CD4-positive, alpha-beta T cell treated with Interleukin-6 at 100 ng/mL for 8 hours (primary cell): ENCODE measurements at places on chromosomes 3 and 15.

DNA sequence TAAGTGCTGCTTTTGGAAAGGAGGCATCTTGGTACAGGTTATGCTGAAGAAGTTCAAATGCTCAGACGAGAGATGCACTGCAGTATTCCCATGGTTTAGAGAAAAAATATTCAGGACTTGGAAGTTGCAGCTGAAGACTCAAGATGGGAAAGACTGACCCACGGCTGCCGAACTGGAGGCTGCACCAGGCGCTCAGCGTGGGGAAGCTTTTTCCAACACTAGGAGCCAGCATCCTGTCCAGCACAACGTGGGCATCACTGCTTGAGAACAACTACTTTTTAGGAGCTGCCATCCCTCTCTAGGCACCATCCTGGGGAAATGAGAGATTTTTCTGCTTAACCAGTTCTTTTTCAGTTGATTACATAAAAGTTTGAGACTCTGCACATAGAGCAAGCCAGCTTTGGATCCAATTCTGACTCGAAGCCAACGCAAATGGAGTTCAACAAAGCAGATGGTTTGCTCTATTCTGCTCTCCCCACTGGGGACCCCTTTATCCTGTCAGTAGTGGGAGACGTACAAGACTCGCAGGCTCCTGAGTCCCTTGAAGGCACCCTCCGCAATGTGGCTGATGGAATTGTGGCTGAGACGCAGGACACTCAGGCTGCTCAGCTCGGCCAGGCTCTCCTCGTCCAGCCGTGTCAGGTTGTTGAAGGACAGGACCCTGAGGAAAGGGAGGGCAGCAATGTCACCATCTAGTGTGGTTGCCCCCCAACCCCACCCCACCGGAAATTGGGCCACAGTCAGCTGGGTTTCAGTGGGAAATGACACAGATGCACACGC is 93.8 kb downstream of the LRIG1 start:
- DNase-seq = no peak

- no peak for DNase-seq
These were observed 295.0 kb upstream of the KCNH8 start for GRCh38 chr3:18853269-18853668.

GRCh38 chr3:134134240-134134639 is 104.5 kb upstream of the SLCO2A1 start:
- DNase-seq = no peak

DNA sequence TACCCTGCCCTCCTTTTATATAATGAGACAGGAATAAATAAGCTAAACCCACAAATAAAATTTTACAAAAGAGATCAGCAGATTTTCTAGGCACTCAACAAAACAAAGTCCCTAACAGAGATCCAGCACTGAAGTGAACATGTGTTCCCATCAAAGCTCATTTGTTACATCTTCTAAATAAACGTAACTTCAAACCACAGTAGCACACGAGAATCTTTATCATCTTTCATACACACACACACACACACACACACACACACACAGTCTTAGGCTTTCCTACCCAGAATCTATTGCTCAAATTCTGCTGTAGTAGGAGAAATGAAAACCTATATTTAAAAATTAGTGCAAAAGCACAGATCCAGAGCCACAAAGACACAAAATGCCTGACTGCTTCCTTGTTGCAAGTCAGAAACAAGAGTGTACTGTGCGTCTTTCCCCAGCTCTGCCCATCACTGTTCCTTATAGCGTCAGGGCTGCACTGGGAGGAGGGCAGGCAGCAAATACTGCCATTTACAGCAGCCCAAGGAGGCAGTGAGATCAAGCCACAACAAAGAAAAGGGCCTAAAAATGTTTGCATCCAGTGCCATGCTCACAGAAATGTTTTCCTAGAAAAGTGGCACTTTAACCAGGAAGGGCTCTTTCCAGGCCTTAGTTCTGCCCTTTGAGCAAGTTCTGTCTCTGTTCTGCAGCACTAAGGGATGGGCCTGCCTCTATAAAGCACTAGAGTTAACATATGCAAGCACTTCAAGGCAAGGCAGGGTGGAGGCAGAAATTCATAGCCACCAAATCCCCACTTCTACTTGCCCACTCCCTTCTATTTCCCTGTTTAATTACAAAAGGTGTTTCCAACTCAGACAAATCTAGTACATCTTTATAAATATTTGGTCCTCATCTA is 6.0 kb downstream of the IP6K1 start:
- DNase-seq = no peak

GRCh38 chr3:4061783-4062360 is 241.3 kb upstream of the SETMAR start:
- no peak for DNase-seq

- no peak for DNase-seq
These were observed 223.1 kb downstream of the RPLP1 start for GRCh38 chr15:69675731-69676130.

- DNase-seq = peak; percentile 25
These were observed 5.3 kb downstream of the TUBGCP4 start for GRCh38 chr15:43376017-43376705.

- DNase-seq = no peak
These were observed 34.4 kb downstream of the CASR start for GRCh38 chr3:122217901-122218300.

GRCh38 chr3:126371096-126371705 is 14.0 kb upstream of the KLF15 start:
- no peak for DNase-seq

DNA sequence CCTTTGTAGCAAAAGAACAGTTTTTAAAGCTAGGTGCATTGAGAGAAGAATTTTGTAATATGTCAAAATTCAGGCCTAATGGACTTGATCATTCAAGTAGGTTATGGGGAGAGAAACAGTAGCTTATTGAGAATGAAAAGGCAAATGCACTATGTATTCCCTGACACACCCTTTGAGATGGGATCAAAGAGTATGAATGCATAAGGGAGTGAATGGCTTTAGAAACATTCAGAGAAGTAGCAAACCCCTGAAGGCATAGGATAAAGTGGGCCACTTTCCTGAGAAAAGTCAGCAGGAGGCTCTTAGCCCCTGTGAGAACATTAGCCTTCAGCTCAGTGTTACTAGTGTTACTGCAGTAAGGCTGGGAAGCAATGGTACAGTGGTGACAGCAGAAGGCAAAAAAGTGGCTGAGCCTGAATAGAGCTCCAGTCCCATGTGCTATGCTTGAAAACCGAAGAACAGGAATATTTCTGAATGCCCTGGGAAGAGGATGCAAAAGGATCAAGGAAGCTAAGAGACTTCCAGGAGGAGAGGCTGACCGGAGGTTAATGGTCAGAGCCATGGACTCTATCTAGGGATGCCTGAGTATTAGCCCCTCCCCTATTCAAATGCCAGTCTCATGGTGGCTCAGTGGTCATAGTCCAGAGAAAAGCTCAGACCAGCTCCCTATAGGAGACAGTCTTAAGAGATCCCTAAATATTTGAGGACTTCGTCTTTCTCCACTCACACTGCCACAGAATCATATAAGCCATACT is 218.2 kb upstream of the SGO1 start:
- DNase-seq = no peak

DNA sequence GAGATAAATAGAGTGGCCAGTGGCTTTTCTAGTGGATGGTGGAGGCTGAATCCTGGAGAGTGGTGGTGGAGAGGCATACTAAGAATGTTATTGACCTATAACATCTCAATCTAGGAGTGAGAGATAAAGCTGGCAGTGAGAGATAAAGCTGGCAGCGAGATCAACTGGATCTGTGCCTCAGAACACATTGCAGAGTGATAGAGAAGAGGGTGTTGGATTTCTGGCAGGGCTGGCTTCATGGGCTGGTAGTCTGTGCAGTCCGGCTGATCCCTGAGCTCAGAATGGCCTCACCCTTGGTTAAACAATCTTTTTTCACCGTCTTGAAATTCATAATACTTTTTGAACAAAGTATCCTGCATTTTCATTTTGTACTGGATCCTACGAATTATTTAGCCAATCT is 221.2 kb downstream of the NLGN1 start:
- no peak for DNase-seq

DNA sequence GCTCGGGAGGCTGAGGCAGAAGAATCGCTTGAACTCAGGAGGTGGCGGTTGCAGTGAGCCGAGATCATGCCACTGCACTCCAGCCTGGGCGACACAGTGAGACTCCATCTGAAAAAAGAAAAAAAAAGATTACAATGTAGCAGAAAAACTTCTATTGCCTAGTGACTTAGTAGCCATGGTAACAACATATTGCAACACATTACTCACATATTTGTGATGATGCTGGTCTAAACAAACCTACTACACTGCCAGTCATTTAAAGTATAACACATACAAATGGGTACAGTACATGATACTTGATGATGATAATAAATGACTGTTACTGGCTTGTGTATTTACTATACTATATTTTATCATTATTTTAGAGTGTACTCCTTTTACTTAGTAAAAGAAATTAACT is 125.6 kb downstream of the PLOD2 start:
- DNase-seq = no peak

DNA sequence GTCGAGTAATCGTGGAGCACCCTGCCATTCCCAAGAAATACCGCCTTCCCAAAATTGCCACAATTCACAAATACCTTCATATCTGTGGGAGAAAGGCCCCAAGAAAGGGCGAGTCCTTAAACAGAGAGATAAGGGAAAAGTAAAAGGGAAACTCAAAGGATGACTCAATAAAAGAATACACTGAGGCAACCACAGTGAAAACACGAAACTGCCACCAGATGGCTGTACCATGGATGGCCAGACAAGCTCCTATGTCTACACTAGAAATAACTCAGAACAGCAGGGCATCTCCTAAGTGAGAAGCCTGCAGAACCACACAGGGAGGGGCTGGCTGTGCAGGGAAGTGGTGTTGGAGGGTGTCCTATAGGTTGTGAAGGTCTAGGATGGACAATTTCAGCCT is 25.0 kb downstream of the SRGAP3 start:
- DNase-seq = no peak

GRCh38 chr3:187072102-187072501 is 67.2 kb downstream of the RPL39L start:
- DNase-seq = no peak

GRCh38 chr15:26877831-26878230 is 11.0 kb downstream of the GABRA5 start:
- no peak for DNase-seq

DNA sequence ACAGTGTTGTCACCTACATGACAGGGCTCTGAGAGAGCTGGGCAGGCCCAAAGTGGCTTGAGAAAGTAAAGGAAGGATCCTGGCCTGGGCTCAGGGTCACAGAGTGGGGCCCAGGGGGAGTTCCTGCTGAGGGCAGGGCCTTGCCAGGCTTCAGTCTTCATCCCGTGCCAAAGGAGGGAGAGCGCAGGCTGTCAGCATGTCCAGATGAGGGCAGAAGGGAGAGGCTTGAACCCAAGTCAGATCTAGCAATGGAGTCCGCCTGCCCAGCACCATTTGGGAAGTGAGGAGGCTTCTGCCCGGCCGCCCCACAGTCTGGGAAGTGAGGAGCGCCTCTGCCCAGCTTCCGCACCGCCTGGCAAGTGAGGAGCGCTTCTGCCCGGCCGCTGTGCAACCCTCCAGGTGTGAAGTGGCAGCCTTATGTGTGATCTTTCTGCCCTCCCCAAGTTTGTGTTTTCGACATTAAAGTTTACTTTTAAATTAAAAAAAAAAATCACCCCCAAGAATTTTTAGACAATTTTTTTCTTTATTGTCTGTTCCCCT is 303.6 kb upstream of the PROK2 start:
- DNase-seq = no peak

GRCh38 chr15:38017721-38018120 is 83.3 kb downstream of the TMCO5A start:
- DNase-seq = no peak

GRCh38 chr15:55277116-55277564 is 12.5 kb downstream of the RAB27A start:
- DNase-seq = peak; percentile 59

GRCh38 chr3:194254040-194254439 is 97.1 kb downstream of the CPN2 start:
- DNase-seq = no peak

DNA sequence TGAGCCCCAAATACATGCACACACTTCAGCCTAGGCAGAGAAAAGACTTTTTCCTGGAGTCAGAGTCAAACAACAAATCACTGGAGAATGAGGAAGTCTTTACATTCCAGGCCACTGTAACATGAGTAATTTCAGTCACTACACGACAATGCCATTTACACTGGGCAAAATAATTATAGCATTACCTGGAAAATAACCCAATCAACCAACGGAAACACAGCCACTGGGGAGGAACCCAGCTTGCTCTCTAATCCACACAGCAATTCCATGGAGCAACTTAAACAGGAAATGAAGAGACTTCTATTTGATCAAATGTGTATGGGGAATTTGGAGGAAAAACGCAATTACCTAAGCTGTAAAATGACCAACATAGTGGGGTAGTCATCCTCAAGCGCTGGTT is 15.2 kb downstream of the FSTL1 start:
- DNase-seq = no peak

DNA sequence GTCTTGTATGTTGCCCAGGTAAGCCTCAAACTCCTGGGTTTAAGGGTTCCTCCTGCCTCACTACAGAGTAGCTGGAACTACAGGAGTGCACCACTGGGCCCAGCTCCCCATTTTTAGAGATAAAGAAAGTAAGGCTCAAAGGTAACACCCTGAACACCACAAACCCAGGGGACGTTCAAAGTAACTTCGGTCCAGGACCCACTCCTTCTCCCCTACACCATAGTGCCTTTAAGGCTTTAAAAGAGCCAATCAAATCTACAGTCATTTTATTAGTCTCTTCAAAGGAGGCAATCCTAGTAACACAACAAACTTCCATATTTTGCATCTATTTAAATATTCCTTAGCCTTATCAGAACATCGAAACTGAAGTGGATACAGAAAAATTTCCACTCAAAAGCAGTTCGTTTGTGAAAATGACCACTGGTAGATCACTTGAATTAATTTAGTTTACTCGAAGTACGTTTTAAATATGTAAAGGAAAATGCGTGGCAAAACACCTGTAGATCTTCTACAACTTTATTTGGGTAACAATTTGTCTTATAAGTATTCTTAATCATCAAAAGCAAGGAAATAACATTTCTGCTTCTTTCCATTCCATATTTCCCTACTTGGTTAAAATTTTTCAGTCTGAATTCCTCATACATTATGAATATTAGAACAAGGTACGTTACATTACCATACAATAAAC is 1.8 kb downstream of the STAG1 start:
- peak; percentile 11 for DNase-seq

GRCh38 chr15:68618394-68618793 is 39.6 kb downstream of the CORO2B start:
- DNase-seq = no peak

GRCh38 chr3:197165890-197166289 is 132.5 kb downstream of the DLG1 start:
- no peak for DNase-seq

- DNase-seq = no peak
These were observed 96.9 kb upstream of the TBL1XR1 start for GRCh38 chr3:177294221-177294620.

- DNase-seq = no peak
These were observed 1.7 kb upstream of the NME9 start for GRCh38 chr3:138331143-138331894.

- no peak for DNase-seq
These were observed 39.7 kb downstream of the ABTB1 start for GRCh38 chr3:127712461-127712860.
